ENCODE measurements at places on chromosomes 7 and 10. TPM values are rescaled to one million over a fixed set of nuclear protein-coding genes. Genes with fewer than 3 reads are reported as not detected.

Gene ATOH7
- not detected for total RNA-seq

Gene IDI2
- not detected for total RNA-seq

Gene GDF2
- total RNA-seq, result not detected

Gene CUBN
- total RNA-seq, result not detected

Gene TMEM229A
- not detected for total RNA-seq

Gene HIBADH
- 39.5 TPM for total RNA-seq

Gene FBXL13
- total RNA-seq, result 0.48 TPM

Gene HSPA12A
- total RNA-seq, result 0.92 TPM

Gene EBLN1
- total RNA-seq, result not detected

Gene SPRN
- total RNA-seq, result not detected

Gene CYP17A1
- total RNA-seq, result not detected

Gene SVIL
- 6.0 TPM for total RNA-seq

Gene ENTPD1
- total RNA-seq, result not detected

Gene TMEM26
- total RNA-seq, result not detected

Gene DIP2C
- 1.6 TPM for total RNA-seq

Gene CREB5
- total RNA-seq, result 1.3 TPM

Gene ACSM6
- not detected for total RNA-seq

Gene HERC4
- 15.8 TPM for total RNA-seq

Gene NPC1L1
- total RNA-seq, result 0.13 TPM

Gene AGR2
- 163 TPM for total RNA-seq

Gene CRTAC1
- total RNA-seq, result not detected
